ENCODE measurements at places on chromosomes 4 and X.

DNA sequence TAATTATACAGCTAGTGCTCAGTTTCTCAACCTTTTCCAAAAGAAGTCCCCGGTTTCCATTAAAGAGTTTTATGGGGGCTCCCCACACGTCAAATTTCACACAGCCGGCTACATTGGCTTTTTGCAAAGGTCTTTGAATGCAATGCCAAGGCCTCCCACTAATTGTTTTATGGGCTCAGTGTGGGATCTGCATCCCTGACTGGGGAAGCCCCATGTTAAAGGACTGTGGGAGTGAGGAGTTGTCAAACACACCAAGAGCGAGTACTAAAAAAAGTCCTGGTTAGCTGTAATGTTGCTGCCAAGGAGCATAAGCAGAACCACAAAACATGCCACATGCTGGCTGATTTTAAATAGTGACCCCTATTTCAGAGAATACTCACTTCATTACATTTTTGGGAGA, 162.6 kb downstream of the BMPR1B start:
- no peak for DNase-seq

GRCh38 chr4:117699595-117699994, 334.7 kb upstream of the NDST3 start:
- DNase-seq = no peak

DNA sequence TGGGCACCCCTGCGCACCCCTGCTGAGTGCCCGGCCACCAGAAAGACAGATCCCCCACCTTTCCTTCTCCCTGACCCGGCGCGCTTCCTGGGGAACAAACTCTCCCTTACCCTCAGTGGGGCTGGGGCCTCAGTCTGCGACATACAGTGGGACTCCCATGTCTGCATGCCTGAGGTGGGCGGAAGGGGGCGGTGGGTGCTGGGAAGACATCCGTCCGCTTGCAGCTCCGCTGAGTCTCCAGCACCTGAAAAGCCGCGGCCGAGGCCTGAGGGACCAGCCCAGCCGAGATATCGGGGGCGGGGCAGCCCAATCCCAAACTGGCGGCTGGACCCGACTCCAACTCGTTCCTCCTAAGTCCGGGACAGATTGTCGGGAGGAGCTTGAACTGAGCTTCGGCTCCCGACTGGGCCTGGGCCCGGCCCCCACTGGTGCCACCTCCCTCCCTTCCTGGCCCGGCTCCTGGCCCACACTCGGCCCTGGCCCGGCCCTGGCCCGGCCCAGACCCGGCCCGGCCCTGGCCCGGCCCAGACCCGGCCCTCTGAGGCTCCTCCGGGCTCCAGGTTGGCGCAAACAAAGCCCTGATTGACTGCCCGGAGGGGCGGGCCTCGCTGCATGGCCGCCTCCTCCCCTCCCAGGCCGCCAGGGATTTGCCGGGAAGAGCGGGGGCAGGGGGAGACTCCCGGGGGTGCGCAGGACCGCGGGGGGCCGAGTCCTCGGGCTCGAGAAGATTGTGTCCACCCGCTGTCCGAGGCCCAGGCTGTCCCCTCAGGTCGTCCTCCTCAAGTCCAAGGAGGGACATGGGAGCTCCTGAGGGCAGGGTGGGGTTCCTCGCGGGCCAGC, 877 bp upstream of the SLC16A2 start:
- DNase-seq = no peak

GRCh38 chr4:173525118-173526011, 4.7 kb downstream of the HAND2 start:
- DNase-seq = no peak

DNA sequence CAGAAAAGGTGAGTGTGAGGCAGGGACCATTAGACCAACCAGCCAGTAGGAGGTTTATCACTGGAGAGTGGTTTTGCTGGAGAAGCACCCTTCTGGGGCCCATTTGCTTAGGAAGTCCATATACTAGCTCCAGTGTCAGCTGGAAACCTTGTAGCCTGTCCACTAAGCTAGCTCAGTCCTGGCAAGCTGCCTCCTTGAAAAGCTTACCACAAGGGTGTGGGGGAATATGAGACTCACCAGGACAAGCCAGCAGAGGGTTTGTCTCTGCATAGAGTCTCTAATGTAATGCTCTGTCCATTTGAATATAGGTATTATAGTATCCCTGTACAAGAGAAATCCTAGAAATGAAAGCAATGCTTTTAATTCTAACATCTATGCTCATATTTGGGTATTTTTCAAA, 86.3 kb downstream of the FBXL5 start:
- no peak for DNase-seq

- DNase-seq = no peak
Measured at GRCh38 chr4:28225689-28226353, 1365.2 kb downstream of the STIM2 start.

GRCh38 chr4:139501117-139501516, 47.2 kb downstream of the RAB33B start:
- DNase-seq = no peak

- no peak for DNase-seq
Measured at GRCh38 chrX:89034679-89035078, 287.7 kb downstream of the CPXCR1 start.

GRCh38 chr4:152374153-152374552, 161.7 kb downstream of the FBXW7 start:
- DNase-seq = no peak

DNA sequence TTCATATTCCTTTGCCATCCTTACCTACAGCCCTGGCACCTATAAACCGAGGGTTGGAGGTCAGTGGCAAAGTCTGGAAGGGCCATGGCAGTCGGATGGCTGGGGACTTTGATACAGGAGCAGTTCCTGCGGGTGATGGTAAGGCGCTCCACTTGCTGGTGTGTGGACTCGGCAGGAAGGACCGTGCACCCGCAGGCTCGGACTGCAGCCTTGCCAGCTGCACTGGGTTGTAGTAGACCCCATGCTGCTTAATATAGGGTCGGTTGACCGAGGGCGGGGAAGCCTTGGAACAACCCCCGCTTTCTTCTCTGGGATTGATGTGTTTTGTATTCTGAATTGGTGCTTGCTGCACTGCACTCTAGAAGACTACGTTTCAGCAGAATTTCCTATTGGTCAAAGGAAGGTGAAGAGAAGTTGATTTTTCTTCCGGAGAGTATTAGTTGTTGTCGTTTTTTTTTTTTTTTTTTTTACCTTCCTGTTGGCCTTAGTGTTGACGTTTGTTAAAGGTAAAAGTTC, 638 bp downstream of the BLTP1 start:
- DNase-seq = peak; percentile 36

DNA sequence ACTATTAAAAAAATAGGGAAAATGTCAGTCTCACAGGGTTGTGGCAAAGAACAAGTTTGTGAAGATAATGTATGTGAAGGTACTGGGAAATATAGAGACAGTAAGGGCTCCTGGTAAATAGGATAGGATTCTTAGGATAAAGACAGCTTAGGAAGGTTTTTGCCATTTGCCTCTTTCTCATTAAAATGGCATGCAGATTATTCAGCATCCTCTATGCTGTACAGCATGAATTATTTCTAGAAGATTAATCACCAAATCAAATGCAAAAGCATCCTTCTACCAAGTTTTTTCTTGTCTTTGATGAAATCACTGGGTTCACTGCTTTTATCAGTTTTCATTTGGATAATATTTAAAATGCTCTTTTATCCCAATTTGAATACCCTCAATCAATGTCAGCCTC, 142.8 kb downstream of the NDST3 start:
- DNase-seq = no peak

DNA sequence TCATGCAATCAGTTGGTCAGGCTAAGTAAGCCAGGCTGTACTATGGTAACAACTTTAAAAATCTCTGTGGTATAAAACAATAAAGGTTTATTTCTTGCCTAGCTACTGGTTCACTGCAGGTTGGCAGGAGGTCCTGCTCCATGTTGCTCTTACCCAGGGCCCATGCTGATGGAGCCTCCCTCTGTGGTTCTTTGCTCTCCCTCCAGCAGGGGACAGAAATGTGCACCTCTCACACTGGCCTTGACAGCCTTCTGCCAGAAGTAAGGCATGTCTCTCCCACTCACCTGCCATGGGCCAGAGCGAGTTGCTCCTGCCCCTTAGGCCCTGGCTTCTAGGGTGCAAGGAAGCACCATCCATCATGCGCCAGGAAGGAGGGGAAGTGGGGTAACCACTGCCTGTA, 31.1 kb downstream of the CLDN22 start:
- no peak for DNase-seq

- no peak for DNase-seq
Measured at GRCh38 chr4:163380703-163381102, 37.0 kb downstream of the NPY5R start.

- DNase-seq = no peak
Measured at GRCh38 chrX:147960722-147961121, 20.4 kb upstream of the FMR1NB start.

DNA sequence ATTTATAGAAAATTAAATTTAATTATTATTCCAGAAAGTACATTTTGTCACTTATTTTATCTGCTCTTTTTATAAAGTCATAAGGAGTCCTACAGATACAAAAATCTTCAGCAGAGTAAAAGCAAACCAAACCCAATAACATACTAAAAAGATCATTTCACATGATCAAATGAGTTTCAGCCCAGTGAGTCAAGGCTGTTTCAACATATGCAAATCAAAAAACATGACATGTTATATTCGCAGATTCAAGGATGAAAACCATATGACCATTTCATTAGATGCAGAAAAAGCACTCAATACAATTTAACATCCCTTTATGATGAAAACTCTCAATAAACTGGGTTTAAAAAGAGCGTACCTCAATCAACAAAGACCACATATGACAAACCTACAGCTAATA, 214.3 kb downstream of the FAT4 start:
- no peak for DNase-seq

- no peak for DNase-seq
Measured at GRCh38 chr4:164252286-164252685, 501.6 kb upstream of the SMIM31 start.

GRCh38 chrX:68421636-68422035, 11.7 kb downstream of the OPHN1 start:
- no peak for DNase-seq

DNA sequence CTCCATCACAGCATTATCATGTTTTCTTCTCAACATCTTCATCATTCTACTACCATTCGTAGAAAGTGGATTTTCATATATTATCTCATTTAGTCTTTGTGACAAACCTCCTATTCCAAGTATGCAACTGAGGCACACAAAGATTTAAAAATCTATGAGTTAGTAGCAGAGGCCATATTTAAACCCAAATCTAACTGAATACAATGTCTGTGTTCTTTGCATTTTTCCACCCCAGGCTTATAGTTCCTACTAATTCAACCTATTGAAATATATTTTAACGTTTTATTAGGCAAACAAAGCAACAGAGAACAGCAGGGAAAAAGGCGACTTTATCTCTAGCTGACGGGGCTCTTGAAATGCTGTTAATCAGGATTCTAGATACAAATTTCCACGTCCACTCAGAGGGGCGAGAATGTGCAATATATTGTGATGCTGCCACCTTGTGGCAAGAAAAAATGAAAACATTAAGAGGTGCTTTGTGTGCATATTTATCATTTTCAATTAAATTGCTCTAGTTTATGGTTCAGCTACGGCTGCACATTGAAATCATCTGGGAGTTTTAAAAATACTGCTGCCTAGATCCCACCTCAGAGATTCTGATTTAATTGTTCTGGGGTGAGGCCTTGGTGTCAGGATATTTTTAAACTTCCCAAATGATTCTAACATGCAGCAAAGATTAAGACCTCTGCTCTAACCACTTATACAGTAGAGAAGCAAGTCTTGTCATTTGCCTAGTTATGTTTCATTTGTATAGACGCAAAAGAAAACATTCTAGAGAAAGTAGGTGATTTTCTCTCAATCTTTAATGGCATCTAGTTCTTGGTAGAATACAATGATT, 315.9 kb downstream of the MAPK10 start:
- peak; percentile 59 for DNase-seq

DNA sequence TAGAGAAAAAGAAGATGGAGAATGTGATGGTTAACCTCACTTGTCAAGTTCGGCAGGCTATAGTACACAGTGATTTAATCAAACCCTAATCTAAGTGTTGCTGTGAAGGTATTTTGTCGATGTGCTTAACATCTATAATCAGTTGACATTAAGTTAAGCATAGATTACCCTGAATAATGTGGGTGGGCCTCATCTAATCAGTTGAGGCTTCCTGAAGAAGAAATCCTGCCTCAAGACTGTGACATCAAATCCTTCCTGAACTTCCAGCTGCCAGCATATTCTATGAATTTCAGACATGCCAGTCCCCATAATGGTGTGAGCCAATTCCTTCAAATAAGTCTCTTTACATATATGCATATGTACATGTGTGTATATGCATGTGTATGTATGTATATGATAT, 181.4 kb downstream of the PACRGL start:
- DNase-seq = no peak

DNA sequence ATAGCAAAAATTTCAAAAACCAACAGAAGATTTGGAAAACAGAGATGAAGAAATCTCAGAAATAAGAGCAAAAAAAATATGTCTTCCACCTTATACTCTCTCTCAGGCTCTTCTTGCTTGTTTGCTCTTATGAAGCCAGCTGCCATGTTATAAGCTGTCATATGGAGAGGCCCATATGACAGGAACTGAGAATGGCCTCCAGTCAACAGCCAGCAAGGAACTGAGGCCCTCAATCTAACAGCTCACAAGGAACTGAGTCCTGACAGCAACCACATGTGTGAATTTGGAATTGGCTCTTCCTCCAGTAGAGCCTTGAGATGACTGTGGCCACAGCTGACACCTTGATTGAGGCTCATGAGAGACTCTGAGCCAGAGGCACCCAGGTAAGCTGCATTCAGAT, 51.3 kb upstream of the MAOA start:
- DNase-seq = no peak

GRCh38 chr4:145234091-145234706, 53.8 kb upstream of the OTUD4 start:
- peak; percentile 52 for DNase-seq

GRCh38 chr4:124105212-124105611, 607.3 kb downstream of the ANKRD50 start:
- no peak for DNase-seq

- DNase-seq = no peak
Measured at GRCh38 chrX:118523920-118524319, 28.3 kb downstream of the DOCK11 start.

DNA sequence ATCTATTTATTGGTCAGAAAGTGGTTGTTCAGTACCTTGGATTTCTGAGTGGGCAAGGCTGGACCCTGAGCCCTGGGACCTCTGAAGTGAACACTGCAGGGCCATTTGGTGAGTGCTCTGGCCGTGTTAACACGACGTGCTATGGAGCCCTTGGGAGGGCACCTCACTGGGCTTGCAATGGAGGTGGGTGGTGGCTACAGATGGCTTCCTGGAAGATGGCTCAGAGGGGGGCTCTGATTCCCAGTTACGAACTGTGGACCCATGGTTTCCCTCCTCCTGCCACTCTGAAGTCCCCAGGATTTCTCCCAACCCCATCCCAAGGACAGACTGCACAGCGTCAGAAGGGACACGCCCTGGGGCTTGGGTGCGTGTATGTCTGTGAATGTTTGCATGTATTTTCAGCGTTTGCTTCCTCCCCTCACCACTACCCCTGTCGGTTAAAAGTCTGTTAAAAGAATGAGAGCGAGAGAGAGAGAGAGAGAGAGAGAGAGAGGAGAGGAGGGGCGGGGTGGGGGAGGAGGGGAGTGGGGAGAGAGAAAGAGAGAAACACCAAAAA, 3.7 kb upstream of the RHOH start:
- no peak for DNase-seq
